Stimulated activated memory B cell treated with anti-CD40 and anti-IgM and Interleukin-4, amounts not matched to agents 10 μg/mL and 1 μg/mL and 100 μg/mL, for 72 hours (primary cell): ENCODE measurements at places on chromosomes 7 and 10.

GRCh38 chr7:123425246-123425645 lies 109.1 kb downstream of the IQUB start:
- no peak for ATAC-seq

- no peak for ATAC-seq
Observed at GRCh38 chr7:47314728-47315607, 266.9 kb downstream of the TNS3 start.

DNA sequence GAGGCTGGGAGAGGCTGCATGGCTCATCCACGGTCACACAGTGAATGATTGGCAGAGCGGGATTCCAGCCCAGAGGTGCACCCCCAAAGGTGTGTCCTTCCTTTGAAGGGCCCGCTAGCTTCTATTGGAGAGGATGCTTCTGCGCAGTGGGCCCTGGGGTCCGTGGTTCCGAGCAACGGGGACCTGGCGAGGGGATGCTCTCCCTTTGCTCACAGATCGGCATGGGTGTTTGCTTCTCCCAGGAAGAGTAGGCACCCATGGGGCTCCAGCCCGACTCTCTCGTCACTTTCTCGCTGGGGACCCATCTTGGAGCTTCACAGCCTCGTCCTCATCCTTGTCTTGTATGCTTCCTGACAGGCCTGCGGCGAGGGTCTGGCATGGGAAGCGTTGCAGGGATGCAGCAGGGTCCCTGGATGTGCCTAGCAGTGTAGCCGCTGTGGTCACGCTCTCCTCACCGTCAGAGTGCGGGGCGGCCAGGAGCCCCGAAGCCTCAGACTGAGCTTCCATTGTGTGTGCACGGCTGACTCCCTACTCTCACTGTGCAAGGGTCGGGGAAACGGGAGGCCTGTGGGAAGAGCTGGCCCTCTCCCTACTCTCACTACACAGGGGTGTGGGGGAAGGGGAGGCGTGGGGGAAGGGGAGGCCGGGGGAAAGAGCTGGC lies 538.5 kb upstream of the FOXK1 start:
- no peak for ATAC-seq

GRCh38 chr7:118011652-118012051 lies 138.4 kb upstream of the CTTNBP2 start:
- ATAC-seq, result no peak

DNA sequence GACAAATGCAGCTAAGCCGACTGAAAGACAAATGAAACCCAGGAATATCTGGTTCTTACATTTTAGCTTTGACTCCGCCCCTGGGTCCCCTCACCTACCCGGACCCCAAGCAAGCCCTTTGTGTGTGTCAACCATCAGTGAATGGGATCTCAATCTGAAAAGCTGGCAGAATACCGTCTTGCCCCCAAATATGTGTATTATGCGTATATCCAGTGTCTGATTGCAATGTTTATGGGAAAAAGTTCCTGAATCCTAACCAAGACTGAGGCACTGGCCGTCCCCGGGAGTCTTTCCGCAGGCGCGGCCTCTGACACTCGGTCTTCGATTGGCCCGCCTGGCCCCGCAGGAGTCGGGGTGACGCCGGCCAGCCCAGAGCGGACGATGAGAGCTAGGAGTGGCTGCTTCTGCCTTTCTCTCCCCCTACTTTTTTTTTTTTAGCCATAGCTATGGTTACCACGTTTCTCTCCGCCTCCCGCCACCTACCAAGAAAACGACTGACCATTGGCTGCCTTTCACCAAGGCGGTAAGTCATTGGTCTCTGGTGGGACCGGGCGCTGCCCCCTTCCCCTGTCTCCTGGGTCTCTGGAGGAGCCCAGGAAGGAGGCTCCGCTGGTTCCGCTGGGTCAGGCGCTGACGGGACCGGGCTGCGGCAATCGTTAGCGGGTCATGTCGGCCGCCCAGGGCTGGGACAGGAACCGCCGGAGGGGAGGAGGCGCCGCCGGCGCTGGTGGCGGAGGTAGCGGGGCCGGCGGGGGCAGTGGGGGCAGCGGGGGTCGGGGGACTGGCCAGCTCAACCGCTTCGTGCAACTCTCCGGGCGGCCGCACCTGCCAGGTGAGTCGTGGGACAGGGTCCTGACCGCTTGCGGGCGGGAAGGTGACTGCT lies at the start of gene KLHDC10:
Gene KLHDC10 (plus strand): TSS at position 557 of the 883 bp plus-strand sequence. CDS start 110 bp downstream, at position 667.
- peak; percentile 99 for ATAC-seq

DNA sequence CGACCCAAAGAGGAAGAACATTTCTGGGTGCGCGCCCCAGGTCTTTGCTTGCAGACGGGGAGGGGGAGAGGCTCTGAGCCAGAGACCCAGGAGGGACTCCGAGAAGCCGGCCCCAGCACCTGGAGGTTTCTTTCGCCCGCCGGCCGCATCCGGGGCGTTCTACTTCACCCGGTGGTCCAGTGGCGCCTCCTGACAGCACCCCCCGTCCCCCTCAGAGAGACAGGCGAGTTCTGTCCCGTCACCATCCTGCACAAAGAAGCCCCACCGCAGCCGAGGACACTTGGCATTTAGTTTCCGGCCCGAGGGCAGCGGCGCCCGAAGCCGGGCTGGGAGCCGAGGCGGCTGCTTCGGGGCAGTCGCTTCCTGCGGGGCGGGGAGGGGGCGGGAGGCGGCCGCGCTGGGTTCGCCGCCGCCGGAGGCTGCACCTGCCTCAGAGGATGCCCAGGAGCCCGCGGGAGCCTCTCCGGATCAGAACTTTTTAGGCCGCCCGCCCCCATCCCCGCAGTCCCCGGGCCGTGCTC lies at the start of gene TMEM178B:
Gene TMEM178B (plus strand): TSS at position 424 of the 521 bp plus-strand sequence.
- ATAC-seq, result peak; percentile 34

DNA sequence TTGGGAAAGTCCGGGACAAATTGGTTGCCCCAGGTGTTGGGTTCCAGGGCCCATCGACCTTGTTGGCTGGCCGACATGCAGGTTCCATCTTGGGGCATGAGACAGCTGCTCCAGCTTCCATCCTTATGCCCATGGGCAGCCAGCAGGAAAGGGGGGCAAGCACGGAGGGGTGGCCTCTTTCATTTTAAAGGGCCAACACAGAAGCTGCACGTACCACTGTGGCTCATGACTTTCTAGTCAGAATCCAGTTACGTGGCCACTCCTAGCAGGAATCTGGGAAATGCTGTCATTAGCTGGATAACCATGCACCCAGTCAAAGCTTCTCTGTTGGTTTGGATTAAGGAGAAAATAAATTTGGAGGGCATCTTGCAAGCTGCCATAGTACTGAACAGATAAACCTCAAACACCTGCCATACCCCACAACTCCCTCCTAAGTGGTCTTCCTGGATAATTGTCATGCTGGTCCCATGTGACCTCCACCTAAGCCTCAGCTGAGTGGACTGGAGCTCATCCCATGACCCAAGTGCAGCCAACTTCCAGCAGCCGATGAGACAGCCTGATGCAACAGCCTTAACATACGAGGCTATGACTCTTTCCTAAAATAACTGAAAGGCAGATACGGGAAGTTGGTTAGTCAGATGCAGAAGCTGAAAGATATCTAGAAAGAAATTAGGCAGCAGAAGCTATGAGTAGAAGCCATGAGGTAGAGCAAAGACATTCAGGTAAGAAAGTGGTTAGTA lies 21.4 kb upstream of the GSDME start:
- peak; percentile 74 for ATAC-seq

DNA sequence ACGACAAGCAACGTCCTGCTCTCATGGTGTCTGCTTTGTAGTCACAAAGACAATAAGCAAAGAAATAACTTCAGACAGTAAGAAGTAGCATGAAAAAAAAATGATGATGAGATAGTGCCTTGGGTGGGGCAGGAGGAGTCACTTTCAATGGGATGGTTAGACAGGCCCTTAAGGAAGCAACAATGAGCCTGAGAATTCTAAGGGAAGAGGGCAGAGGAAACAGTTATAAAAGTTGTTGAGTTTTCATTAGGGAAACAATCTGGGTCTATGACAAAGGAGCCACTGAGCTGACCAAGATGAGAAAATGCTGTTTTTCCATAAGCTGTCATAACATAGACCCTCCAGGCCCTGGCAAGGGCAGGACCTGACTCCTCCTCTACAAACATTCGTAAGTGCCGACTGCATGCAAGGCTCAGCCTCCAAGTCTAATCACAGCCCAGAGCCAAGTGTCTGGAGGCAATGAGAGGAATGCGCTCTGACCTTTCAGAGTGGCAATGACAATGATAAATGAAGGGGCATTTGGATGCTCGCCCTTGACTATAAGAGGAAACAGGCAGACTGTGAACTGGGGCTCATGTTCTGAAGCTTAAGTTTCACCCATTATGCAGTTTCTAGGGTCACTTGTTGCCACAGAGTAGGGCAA lies 43.7 kb downstream of the PPP1R3C start:
- ATAC-seq, result no peak

DNA sequence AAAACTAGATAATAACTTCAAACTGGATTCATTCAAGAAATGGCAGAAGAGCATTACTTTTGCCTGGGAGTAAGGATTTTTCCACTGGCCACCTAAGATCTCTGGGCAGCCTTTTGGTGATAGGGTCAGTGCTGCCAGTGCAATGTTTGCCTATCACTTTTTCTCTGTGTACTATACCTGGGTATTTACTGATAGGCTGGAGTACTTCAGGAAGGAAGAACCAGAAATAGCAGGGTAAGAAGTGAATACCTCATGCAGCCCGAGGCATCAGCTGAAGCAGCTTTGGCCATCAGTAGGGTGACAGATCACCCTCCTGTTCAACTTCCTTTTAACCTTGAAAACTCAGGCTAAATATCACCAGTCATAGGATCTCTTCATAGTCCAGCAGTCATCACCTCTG lies 5.5 kb upstream of the PAPSS2 start:
- ATAC-seq, result no peak

DNA sequence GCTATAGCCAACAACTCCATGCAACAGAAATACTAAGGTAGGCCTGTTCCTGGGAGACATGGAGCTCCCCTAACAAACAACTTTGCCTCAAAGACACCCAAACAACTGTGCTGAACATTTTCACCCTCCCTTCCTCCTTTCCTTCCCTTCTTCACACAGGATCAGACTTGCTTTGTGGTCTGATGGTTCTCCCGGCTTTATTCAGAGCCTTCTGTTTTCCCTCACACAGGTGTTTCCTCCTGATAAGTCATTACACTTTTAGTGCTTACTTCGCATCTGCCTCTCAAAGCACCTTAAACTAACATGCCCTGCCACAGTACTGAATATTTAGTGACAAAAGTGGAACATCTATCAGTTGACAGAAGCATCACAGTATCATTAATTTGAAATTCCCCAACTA lies 56.3 kb upstream of the YAE1 start:
- ATAC-seq, result no peak

DNA sequence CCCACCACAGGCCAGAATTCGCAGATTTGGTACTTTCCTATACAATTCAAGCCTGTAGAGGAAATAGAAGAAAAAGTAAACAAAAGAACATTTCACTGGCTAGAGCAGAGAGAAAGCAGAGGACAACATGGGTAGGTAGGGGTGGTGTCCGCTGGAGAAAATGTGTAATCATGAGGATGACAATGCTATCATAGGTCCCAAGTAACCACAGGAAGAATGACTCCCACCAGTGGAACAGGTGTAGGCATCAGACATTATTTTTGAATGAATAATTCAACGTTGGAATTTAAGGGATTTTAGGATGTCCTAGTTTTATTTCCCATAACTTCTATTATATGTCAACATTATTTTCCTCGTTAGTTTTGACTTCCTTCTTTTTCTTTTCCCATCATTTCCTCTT lies 248.9 kb downstream of the DGKI start:
- ATAC-seq, result no peak

GRCh38 chr10:48470893-48471805 lies 133.7 kb downstream of the ARHGAP22 start:
- ATAC-seq, result no peak

DNA sequence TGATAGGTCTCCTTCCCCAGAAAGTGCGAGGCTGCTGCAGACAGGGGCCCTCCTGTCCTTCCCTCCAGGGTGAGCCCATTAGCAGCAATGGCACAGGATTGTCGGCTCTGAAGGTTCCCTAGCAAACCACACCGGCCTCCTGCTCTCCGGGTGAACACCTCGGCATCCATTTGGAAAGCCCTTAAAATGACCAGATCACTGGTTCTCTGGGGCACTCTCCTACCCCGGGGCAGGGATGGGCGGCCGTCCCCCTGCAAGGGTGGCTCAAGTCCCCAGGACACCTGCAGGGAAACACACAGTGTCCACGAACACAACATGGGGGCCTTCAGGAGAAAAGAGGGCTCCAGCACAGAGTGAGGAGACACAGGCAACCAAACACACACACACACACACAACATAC lies 459.1 kb downstream of the PTPRN2 start:
- no peak for ATAC-seq

DNA sequence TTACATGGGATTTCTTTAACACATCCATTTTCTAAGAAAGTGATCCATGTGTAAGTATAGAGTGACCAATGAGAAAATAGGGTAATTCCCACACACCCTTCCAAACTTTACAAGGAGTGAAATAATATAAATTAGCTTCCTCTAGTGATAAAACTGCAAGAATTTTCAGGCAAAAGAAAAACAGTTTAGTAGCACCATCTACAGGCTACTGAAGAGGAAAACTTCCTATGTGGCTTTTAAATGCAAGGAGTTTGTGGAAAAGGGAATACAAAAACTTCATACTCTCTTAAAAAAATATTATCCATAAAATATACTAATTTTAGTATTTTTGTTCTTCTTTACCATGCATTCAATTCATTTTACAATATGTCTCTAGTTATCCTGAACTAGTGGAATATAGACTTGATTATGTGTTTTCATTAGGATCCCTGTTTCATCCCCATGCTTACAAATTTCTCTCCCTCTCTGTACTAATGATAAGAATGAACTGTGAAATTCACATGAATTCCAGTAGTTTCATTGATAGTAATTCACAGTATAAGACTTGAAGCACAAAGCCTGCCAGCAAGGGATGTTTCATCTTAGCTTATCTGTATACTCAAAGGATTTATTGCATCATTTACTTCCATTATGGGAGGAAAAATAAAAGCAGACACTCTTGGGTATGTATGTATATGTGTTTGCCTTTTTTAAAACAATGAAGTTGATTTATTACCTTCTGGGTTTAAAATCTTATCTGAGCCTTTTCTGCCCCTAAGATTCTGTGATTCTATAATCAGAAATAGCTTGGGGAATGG lies 442.9 kb downstream of the AUTS2 start:
- no peak for ATAC-seq

- no peak for ATAC-seq
Observed at GRCh38 chr10:110802090-110802489, 69.6 kb upstream of the PDCD4 start.

GRCh38 chr7:106420210-106420609 lies 135.4 kb upstream of the NAMPT start:
- ATAC-seq, result no peak

- ATAC-seq, result no peak
Observed at GRCh38 chr10:122013311-122013780, 24.4 kb downstream of the TACC2 start.

DNA sequence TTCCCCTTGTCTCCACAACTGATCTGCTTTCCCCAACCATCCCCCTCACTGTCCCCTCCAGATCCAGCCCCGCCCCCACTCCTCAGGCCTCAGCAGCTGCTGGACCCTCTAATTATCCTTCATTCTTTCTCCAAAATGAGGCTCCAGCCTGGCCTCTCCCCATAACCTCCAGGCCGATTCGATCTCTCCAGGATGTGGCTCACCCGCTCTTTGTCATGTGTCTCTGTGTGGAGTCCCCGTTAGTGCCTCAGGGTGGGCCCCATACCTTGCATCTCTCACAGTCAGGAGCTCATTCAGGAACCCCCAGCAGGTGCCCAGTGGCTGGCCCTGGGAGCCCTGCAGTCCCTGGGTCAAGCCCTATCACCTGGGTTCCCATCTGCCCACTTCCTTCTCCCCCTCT lies 1.3 kb downstream of the PILRA start:
- no peak for ATAC-seq

- ATAC-seq, result no peak
Observed at GRCh38 chr10:86929468-86930380, 27.7 kb downstream of the MMRN2 start.

- no peak for ATAC-seq
Observed at GRCh38 chr7:885261-885892, 9.0 kb downstream of the GET4 start.

- no peak for ATAC-seq
Observed at GRCh38 chr10:2222631-2223030, 485.3 kb upstream of the ADARB2 start.
